ENCODE measurements at places on chromosomes 11 and 22. TPM values are rescaled to one million over a fixed set of nuclear protein-coding genes. Genes with fewer than 3 reads are reported as not detected.

The TRIM44 gene
- 10.0 TPM for total RNA-seq

The APOBEC3B gene
- total RNA-seq, result 3.5 TPM

The EHF gene
- total RNA-seq, result not detected

The CABP4 gene
- 0.65 TPM for total RNA-seq

The KCTD14 gene
- total RNA-seq, result 0.91 TPM
